ENCODE measurements at places on chromosomes 5 and 9.

DNA sequence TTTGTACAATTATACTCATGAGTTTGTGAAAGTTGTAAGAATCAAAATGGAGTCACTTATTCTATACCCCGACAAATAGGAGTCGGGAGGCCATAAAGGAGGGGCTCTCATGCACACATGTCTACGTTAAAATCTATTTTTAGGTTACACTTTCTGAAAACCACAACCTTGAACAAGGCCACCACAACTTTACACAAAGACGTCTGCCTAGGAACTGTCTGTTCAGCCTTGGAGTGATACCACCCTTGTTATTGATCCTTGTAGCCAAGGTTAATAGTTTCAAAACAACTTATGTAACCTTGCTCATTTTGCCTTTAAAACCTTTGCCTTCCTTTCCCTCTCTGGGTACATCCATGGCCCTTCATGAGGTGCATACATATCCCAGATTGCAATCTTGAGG lies 4.1 kb upstream of the NDFIP1 start:
- no peak for DNase-seq

GRCh38 chr5:82459626-82460025 lies 181.5 kb upstream of the RPS23 start:
- no peak for DNase-seq

- peak; percentile 8 for DNase-seq
Measured at GRCh38 chr9:90365666-90366065, 277.0 kb downstream of the DIRAS2 start.

- peak; percentile 70 for DNase-seq
Measured at GRCh38 chr9:5042661-5043178, 57.6 kb downstream of the JAK2 start.

DNA sequence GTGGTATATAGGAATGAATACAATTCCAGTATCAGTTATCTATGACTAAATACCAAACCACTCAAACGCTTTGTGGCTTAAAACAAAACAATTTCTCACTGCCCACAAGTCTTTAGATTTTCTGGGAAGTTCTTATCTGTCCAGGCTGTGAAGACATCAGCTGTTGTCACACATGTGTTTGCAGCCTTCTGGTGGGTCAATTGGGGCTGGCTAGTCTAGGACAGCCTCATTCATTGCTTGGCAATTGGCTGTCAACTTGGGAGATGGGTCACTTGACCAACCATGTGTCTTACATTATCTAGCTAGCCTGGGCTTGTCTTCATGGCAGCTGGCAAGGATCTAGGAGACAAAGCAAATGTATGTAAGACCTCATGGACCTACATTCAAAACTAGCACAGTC lies 53.8 kb upstream of the PAPPA start:
- DNase-seq: no peak

DNA sequence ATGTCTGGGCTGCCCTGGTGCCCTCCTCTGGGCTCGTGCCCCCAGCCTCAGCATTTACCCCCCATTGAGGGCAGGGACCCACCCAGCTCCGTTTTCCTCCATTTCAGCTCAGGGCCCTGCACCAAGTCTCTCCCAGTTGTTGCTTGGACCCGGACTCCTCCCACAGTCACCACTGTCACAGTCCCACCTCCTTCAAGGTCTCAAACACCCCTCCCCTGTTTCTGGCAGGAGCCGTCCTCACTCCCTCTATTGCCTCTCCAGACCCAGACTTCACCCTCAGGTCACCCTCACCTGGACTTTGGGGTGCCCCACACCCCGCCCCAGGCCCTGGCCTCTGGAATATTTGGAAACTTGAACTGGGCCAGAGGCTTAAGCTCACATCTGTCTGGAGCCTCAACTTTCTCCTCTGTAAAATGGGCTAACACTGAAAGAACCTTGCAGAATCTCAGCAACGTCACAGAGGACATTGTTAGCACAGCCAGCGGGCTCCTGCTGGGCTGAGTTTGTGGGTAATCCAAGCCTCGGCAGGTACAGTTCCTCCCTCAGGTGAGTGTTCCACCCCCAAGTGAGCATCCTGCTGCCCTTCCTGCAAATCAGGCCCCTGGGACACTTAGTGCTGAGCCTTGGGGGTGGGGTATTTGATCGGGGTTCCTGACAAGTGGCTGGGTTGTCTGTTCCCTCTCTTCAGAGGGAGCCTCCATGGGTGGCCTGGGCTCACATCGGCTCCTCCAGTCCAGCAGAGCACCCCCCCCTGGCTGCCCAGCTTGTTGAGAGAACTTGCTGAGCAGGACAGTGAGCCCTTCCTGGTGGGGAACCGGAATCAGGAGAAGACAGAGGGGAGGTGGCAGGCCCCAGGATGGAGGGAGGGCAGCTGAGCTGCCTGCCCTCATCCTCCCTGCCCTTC lies 130.1 kb downstream of the C9orf50 start:
- DNase-seq: no peak

DNA sequence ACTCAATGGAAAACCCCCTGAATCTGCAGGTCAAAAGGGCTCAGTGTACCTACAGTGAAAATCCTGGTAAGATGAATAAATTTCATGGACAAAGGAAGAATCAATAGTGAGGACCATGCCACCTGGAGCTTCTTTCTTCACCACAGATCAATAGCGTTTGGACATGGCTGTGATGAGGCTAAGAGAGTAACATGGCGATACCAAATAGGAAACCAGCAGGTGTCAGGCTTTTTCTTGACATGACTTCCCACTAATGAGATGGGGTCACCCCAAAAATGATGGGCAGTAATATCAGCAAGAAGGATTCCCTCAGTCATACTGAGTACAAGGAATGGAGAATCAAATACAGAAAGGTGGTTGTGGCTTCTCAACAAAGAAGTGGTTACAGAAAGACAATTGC lies 208.5 kb upstream of the PLPPR1 start:
- DNase-seq: no peak

- DNase-seq: no peak
Measured at GRCh38 chr5:118888556-118888955, 99.8 kb downstream of the DTWD2 start.

GRCh38 chr5:73254642-73255041 lies 81.6 kb downstream of the TMEM174 start:
- no peak for DNase-seq

- no peak for DNase-seq
Measured at GRCh38 chr9:518540-518939, 303.9 kb downstream of the DOCK8 start.

DNA sequence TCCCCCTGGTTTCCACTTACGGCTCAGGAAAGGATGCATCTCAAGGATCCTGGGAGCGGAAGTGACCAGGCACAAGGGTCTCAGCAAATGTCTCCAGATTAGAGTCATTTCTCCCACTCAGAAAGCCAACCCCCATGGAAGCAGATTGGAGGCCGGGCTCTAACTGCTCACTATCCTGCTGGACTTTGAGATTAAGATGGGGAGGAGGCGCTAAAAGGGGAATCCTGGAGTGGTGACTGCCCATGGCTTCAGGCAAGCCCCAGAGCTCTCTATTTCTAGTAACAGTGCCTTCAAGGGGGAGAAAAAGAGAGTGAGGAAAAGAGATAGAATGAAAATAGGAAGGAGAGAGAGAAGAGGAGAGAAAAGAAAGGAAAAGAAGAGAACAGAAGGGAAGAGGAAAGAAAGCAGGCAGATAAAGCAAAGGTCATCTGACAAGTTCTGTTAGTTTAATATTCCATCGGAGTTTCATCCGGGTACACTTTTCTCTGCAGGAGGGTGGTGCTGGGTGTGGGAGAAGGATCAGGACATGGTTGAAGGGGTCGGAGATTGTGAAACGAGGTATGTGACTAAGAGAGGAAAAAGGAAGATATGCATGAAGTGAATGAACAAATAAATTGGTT lies at the start of gene AGXT2:
AGXT2 (minus strand) TSS at position 165 of the 620 bp plus-strand sequence; CDS start at position 108, 57 bp downstream.
- DNase-seq: peak; percentile 42

- DNase-seq: peak; percentile 70
Measured at GRCh38 chr5:178145965-178146820, 7.5 kb downstream of the NHP2 start.

DNA sequence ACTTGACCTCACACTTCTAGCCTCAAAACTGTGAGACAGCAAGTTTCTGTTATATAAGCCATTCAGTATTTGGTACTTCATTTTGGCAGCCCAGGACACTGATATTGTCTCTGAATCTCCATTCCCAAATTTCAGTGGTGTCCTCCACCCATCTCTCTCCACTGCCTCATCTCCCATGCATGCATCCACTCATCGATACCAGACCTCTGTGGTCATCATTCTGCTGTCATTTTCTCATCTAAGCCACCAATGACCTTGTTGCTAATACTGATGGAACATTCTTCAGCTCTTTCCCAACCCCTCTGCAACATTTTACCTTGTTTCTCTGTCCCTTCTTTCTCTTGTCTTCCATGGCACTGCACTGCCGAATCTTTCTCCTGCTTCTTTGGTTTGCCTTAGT lies 221.8 kb downstream of the SNX18 start:
- no peak for DNase-seq

GRCh38 chr9:129036923-129037766 lies 719 bp downstream of the MIGA2 start:
- DNase-seq: no peak

- DNase-seq: peak; percentile 35
Measured at GRCh38 chr9:5040730-5041389, 55.8 kb downstream of the JAK2 start.

DNA sequence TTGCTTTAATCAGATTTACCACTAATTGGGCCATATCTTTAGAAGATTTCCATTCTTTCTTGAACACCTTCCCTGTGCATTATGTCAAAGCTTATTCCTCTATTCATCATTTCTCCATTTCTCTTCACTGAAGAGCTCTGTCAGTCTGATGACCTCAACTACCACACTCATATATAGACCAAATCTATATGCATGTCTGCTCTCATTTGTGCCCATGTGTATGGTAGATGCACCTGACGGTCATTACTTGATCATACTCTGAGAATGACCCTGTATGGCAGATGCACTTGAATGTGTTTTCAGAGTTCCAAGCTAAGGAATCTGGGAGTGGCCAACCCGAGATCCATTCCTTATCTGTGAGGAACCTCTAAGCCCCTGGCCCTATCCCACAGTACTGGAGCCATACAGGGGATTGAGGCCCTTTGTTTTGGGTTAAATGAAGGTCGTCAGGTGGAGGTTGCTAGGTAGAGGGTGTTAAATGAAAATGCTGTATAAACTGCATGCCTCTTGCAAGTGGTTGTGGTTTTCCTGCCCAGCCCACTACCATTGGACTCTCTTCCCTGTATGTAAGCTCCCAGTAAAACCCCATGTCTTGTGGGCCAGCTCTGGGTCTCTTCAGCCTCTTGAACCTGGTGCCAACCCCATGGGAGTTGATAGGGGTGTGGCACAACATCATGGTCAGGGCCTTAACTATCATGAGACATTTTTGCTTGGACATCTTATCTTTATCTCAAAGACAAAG lies 229.5 kb downstream of the KIAA0825 start:
- no peak for DNase-seq

DNA sequence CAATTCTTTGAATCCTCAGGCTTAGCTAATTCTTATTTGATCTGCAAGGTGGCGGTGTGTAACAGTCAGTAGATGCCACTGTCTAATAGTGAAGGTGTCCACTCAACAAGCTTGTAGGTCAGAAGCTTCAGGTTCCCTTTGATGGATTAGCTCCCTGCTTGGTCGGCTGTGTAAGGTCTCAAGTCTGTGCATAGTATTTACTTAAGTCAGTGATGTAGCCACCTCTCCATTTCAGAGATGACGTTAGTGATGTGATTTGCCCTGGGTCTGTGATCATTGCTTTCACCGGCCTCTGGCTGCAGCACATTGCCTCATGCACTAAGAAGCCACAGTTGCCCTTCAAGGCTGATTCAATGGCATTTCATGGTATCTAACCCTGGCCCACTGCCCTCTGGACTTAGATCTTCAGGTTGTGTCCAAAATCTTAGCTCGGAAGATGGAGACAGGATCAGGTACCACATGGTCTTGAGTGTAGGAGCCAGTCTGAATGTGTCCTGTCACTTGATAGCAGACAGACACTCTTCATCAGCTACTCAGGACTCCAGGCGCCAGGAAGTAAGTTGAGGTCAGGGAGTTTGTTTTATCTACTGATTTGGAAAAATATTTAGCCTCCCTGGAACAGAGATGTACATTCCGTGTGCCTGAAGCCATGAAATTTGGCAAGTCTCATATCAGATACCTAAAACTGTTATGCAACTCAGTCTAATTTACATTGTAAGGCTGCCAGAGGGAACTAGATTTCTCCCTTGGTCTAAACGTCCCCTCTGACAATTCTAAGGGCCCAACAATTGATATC lies 42.9 kb downstream of the SUB1 start:
- DNase-seq: peak; percentile 16

GRCh38 chr5:128462330-128462729 lies 75.7 kb downstream of the FBN2 start:
- no peak for DNase-seq

DNA sequence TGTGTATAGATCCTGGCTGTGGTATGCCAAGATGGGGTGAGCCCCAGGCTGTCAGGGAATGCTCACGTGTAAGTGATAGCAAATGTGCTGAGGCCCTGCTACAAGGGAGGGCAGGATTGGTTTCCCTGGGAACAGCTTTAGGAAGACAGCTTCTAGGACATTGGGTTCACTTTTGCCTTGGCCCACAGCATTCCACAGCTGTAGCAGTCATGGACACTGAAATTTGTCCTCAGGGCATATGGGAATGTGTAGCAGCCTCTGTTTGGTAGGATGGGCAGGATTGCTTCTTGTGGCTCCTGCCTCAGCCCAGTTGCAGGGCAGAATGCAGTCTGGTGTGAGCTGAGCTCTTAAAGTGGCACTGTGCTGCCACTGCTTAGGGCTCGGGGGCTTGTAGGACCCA lies 1061.7 kb upstream of the WWC1 start:
- no peak for DNase-seq

DNA sequence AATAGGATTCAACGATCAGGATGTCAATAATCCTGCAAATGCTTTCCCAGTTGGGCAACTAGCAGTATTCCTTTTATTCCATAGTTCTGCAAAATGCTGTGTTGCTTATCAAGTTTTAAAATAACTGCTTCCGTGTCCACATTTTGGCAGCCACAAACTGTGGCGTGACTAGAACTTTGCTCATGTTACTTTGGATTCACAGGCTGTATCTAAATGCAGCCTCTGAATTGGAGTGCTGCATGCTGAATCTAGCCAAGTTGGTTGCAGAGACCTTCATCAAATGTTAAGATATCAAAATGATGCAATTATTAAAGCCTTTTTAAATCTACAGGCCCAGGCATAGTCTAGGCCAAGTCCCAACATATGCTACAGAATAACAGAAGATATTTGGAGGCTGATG lies 249.2 kb downstream of the NR2F1-AS1 start:
- no peak for DNase-seq

- DNase-seq: no peak
Measured at GRCh38 chr9:94002316-94003140, 47.4 kb upstream of the BARX1 start.

DNA sequence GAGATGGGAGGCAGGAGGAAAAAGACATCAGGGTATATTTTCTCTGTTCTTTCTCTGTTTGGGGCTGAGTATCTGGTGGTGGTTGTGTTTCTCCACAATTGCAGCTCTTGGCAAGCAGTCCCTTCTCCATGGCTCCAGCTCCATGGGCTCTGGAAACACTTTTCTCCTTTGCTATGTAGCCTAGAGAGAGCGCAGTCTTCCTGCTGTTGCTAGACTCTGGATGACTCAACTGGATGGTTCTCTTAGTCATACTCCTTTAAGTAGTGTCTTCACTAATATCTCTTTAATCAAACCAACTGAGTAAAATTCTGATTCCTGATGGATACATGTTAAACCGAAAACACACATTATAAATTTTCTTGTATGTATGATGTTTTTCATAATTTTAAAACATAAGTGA lies 3.3 kb upstream of the PLGRKT start:
- no peak for DNase-seq

Data from kidney (tissue), 22 donors.